ENCODE measurements at places on chromosomes 1 and 21. TPM values are rescaled to one million over a fixed set of nuclear protein-coding genes. Genes with fewer than 3 reads are reported as not detected.

DNA sequence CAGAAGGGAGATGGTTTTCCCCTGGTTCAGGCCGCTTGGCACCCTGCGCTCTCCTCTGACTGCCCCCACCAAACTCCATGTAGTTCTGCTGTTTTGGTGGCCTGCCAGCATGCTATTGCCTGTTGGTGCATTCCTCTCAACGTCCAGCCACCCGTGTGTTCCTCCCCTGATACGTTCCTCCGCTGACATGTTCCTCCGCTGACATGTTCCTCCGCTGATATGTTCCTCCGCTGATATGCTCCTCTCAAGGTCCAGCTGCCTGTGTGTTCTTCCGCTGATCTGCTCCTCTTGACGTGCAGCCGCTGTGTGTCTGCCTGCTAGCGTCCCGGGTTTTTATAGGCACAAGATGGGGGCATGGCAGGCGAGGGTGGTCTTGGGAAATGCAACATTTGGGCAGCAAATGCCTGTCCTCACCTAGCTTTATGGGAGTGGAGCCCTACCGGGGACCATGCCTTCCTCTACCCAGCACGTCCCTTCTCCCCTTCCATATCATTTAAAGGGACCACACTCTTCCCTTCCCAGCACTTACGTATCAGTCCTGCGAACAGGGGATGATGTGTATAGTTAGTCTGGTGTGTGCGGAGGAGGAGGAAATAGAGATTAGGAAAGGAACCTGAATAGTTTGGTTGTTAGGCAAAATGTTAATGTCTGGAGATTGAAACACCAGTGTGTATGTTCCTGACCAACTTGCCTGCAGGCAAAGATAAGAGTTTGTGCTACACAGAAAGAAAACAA lies 40.6 kb upstream of the PLA2G5 start:
- H3K4me1 ChIP-seq = no peaks in the 10 kb centered on the region
- no peak overlapping the region for H3K27ac ChIP-seq
- H3K27me3 ChIP-seq = peaks cover 7% of the 10 kb centered on the region
- DNase-seq = no peak
- H3K36me3 ChIP-seq = no peaks in the 10 kb centered on the region

DNA sequence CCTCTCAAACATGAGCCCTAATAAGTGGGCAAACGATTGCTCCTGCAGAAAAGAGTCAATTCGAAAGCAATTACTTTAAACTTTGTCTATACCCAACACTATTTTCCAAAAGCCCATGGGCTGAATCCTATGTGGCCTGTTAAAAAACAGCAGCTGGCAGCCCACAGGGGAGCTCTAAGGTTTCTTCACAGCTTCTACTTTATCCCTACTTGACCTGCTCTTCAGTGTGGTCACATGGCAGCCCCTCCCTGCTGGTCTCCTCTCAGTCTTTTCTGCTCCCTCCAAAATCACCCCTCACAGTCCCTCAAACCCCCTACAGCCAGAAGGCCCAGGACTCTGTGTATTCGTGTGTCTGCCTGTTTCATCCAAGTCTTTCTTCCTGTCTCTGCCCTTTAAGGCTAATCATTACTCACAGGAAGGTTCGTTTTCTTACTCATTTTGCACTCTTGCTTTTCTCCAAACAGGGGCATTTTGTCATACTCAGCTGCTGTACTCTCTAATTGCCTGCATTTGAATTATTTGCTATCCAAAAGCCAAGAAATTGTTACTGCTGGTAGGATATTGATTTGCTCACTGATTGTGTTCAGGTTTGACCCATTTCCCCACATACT lies 62.4 kb upstream of the FAM3B start:
- H3K4me3 ChIP-seq = no peak overlapping the region
- DNase-seq = no peak
- no peaks in the 10 kb centered on the region for H3K36me3 ChIP-seq
- H3K27ac ChIP-seq = no peak overlapping the region
- no peaks in the 10 kb centered on the region for H3K4me1 ChIP-seq

DNA sequence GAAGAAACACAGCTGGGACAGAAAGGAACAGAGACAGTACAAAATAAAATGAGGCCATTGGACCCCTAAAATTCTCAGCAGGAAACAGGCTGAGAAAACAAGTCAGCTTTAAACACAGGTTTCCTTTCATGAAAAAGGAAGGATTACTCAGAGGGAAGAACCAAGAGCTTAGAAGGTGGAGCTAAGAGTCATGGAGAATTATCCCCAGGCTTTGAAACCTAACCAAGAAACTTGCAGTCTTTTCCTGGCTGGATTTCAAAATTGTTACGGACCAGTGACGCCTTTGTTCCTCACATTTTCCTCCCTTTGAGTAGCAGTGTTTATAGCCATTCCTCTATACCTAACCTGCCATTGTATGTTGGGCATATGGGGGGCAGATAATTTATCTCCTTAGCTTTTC lies 8.8 kb downstream of the HMGB4 start:
- H3K4me1 ChIP-seq = no peaks in the 10 kb centered on the region
- no peaks in the 10 kb centered on the region for H3K36me3 ChIP-seq
- H3K27ac ChIP-seq = no peak overlapping the region
- no peak for DNase-seq

GRCh38 chr1:3413975-3414710 lies 40.3 kb upstream of the ARHGEF16 start:
- H3K27ac ChIP-seq = no peak overlapping the region
- no peak overlapping the region for H3K4me3 ChIP-seq
- H3K27me3 ChIP-seq = peaks cover 27% of the 10 kb centered on the region
- no peaks in the 10 kb centered on the region for H3K4me1 ChIP-seq
- DNase-seq = no peak

DNA sequence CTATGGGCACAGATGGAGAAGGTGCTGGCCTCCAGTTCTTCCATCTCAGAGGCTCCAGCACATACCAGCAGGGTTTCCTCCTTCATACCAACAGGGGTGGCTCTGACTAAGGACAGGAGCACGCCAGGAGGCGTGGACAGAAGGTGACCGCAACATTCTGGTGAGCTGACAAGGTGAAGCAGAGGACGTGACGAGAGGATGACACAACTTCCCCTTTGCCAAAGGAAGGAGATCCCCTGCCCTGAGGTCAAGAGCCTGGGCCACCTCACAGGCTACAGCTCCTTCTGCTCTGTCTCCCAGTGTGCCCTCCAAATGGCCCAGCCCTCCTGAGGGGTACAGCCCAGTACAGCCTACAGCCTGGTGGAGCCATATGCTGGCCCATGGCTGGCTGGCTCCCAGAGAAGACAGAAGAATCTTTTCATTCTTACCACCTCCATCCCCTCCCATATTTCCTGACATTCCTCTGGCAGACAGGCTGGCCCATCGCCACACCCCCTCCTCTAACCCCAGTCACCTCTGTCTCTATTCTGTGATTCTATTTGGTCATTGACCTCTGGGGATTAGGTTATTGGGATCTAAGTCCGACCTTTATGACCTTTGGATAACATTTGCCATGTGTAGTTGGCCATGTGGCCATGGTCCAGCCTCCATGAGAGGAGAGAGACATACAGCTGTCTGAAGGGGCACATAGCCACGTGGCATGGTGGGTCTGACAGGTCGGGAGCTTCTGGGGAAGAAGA lies 5.1 kb upstream of the LAMB3 start:
- no peak for DNase-seq
- H3K36me3 ChIP-seq = no peaks in the 10 kb centered on the region
- no peaks in the 10 kb centered on the region for H3K27me3 ChIP-seq
- no peak overlapping the region for H3K27ac ChIP-seq
- H3K4me1 ChIP-seq = peaks cover 11% of the 10 kb centered on the region
- no peak overlapping the region for H3K4me3 ChIP-seq

GRCh38 chr1:31031330-31032143 lies 34.0 kb downstream of the PUM1 start:
- no peaks in the 10 kb centered on the region for H3K27me3 ChIP-seq
- no peak overlapping the region for H3K27ac ChIP-seq
- H3K4me3 ChIP-seq = no peak overlapping the region
- H3K36me3 ChIP-seq = peaks cover 20% of the 10 kb centered on the region

- no peak overlapping the region for H3K27ac ChIP-seq
- no peak for DNase-seq
- no peaks in the 10 kb centered on the region for H3K36me3 ChIP-seq
- no peak overlapping the region for H3K4me3 ChIP-seq
- peaks cover 4% of the 10 kb centered on the region for H3K4me1 ChIP-seq
- no peaks in the 10 kb centered on the region for H3K27me3 ChIP-seq
Observed at GRCh38 chr1:193416226-193417024, 230.0 kb upstream of the B3GALT2 start.

GRCh38 chr1:22255341-22256212 lies 112.7 kb upstream of the WNT4 start:
- no peak overlapping the region for H3K4me3 ChIP-seq
- H3K27ac ChIP-seq = no peak overlapping the region

- no peak overlapping the region for H3K27ac ChIP-seq
- DNase-seq = no peak
- no peaks in the 10 kb centered on the region for H3K27me3 ChIP-seq
- H3K4me3 ChIP-seq = no peak overlapping the region
- peaks cover 2% of the 10 kb centered on the region for H3K4me1 ChIP-seq
Observed at GRCh38 chr21:43645136-43645891, 14.0 kb downstream of the HSF2BP start.

GRCh38 chr1:231144416-231145193 lies 17.3 kb upstream of the TRIM67 start:
- DNase-seq = no peak
- H3K4me1 ChIP-seq = no peaks in the 10 kb centered on the region
- no peaks in the 10 kb centered on the region for H3K27me3 ChIP-seq
- H3K27ac ChIP-seq = no peak overlapping the region

GRCh38 chr1:45658171-45658570 lies 28.2 kb downstream of the GPBP1L1 start:
- no peak overlapping the region for H3K27ac ChIP-seq
- H3K4me1 ChIP-seq = no peaks in the 10 kb centered on the region
- H3K36me3 ChIP-seq = peaks cover 78% of the 10 kb centered on the region
- no peaks in the 10 kb centered on the region for H3K27me3 ChIP-seq
- no peak overlapping the region for H3K4me3 ChIP-seq

GRCh38 chr1:180311011-180311730 lies 81.1 kb downstream of the LHX4 start:
- no peak for DNase-seq
- no peaks in the 10 kb centered on the region for H3K36me3 ChIP-seq
- no peaks in the 10 kb centered on the region for H3K4me1 ChIP-seq
- no peak overlapping the region for H3K27ac ChIP-seq

DNA sequence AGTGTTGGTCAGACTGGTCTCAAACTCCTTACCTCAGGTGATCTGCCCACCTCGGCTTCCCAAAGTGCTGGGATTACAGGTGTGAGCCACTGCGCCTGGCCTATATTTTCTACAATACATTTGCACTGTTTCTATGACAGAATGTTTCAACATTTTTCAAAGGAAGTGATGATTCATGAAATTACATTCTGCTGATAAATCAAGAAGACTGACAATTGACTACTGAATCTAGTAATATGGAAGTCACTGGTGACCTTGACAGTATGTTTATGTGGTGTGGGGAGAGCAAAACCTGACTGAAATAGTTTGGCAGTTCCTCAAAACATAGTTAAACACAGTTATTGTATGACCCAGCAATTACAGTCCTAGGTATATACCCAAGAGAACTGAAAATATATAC lies 18.1 kb downstream of the LRIF1 start:
- no peak for DNase-seq
- peaks cover 45% of the 10 kb centered on the region for H3K36me3 ChIP-seq
- H3K27ac ChIP-seq = no peak overlapping the region
- no peak overlapping the region for H3K4me3 ChIP-seq

GRCh38 chr1:209516771-209517680 lies 66.5 kb upstream of the CAMK1G start:
- DNase-seq = no peak
- no peak overlapping the region for H3K4me3 ChIP-seq
- no peaks in the 10 kb centered on the region for H3K36me3 ChIP-seq
- H3K27ac ChIP-seq = no peak overlapping the region

DNA sequence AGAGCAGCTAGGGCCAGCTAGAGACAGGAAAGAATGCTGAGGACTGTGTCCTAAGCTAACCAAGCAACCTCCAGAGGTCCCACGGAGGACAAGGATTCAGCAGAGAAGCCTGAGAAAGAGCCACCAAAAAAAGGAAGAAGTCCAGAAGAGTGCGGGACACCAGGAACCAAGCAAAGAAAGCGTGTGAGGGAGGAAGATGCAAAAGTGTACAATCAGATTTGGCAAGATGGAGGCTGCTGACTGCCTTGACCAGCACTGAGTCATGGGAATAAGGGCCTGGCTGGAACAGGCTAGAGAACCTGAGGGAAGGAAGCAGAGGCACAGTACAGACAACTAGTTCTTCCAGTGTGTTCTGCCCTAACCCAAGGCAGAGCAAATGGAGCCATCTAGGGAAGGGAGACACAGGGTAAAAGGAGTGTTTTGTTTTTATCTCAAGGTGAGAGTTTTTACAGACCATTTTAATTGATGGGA lies 18.5 kb downstream of the TP53BP2 start:
- H3K4me3 ChIP-seq = no peak overlapping the region
- DNase-seq = no peak
- peaks cover 6% of the 10 kb centered on the region for H3K36me3 ChIP-seq

GRCh38 chr1:42469727-42470126 lies 6.6 kb downstream of the CCDC30 start:
- H3K27ac ChIP-seq = no peak overlapping the region
- DNase-seq = no peak
- H3K4me1 ChIP-seq = no peaks in the 10 kb centered on the region
- H3K27me3 ChIP-seq = no peaks in the 10 kb centered on the region

- H3K4me1 ChIP-seq = no peaks in the 10 kb centered on the region
- H3K27ac ChIP-seq = no peak overlapping the region
- H3K27me3 ChIP-seq = no peaks in the 10 kb centered on the region
- H3K36me3 ChIP-seq = no peaks in the 10 kb centered on the region
- no peak overlapping the region for H3K4me3 ChIP-seq
Observed at GRCh38 chr1:36576118-36576517, 93.4 kb upstream of the CSF3R start.

GRCh38 chr1:225378880-225379279 lies 49.0 kb downstream of the LBR start:
- no peaks in the 10 kb centered on the region for H3K4me1 ChIP-seq
- no peaks in the 10 kb centered on the region for H3K27me3 ChIP-seq
- H3K36me3 ChIP-seq = no peaks in the 10 kb centered on the region
- no peak for DNase-seq
- H3K4me3 ChIP-seq = no peak overlapping the region

GRCh38 chr21:44940116-44940631 lies 345 bp downstream of the SLX9 start:
- H3K4me1 ChIP-seq = peaks cover 8% of the 10 kb centered on the region
- H3K4me3 ChIP-seq = peak overlapping the region; percentile 97
- no peaks in the 10 kb centered on the region for H3K27me3 ChIP-seq
- peak overlapping the region; percentile 41 for H3K27ac ChIP-seq
- peaks cover 23% of the 10 kb centered on the region for H3K36me3 ChIP-seq

CNR2 gene
- not detected for polyA plus RNA-seq

ZNF683 gene
- not detected for polyA plus RNA-seq

IFI16 gene
- polyA plus RNA-seq = 72.4 TPM

SYTL1 gene
- polyA plus RNA-seq = 3.0 TPM

MTF2 gene
- polyA plus RNA-seq = 15.3 TPM

ATP1A1 gene
- 233 TPM for polyA plus RNA-seq

SEMA4A gene
- polyA plus RNA-seq = 2.3 TPM

JAM2 gene
- polyA plus RNA-seq = 8.3 TPM

LORICRIN gene
- not detected for polyA plus RNA-seq

OR10X1 gene
- not detected for polyA plus RNA-seq

PEAR1 gene
- polyA plus RNA-seq = 1.7 TPM

AK5 gene
- 22.9 TPM for polyA plus RNA-seq

PADI2 gene
- polyA plus RNA-seq = 0.52 TPM

RHOU gene
- 0.44 TPM for polyA plus RNA-seq

Measured in SK-N-SH (cell line).